Mesenteric fat pad (tissue), 1 donor: ENCODE measurements at places on chromosomes 5 and 9. TPM values are rescaled to one million over a fixed set of nuclear protein-coding genes. Genes with fewer than 3 reads are reported as not detected.

DNA sequence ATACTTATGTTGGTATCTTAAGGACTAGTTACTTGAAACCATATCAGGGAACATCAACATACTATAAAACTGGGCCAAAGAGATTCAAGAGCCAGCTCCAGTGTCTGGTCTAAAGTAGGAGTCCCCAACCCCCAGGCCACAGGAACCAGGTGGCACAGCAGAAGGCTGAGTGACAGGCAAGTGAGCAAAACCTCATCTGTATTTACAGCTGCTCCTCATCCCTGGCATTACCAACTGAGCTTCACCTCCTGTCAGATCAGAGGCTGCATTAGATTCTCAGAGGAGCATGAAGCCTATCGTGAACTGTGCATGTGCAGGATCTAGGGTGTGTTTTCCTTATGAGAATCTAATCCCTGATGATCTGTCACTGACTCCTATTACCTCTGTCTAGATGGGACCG lies 581.6 kb upstream of the CDH9 start:
- no peak for DNase-seq

DNA sequence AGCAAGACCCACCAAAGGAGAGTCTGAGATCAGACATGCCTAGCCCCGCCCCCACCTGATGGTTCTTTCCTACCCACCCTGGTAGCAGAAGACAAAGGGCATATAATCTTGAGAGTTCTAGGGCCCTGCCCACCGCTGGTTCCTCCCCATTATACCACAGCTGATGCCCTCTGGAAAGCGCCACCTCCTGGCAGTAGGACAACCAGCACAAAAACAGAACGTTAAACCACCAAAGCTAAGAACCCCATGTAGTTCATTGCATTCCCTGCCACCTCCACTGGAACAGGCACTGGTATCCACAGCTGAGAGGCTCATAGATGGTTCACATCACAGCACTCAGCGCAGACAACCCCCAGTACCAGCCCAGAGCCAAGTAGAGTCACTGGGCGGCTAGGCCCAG lies 81.2 kb upstream of the TRPC7 start:
- DNase-seq = no peak

The NTRK2 gene
- total RNA-seq = 14.4 TPM

- DNase-seq = no peak
These were observed 1.3 kb downstream of the ADRB2 start for GRCh38 chr5:148827723-148828122.

GRCh38 chr5:169286572-169287300 lies 14.2 kb downstream of the SLIT3 start:
- DNase-seq = no peak

GRCh38 chr5:155689406-155689805 lies 637.6 kb upstream of the SGCD start:
- DNase-seq = no peak

DNA sequence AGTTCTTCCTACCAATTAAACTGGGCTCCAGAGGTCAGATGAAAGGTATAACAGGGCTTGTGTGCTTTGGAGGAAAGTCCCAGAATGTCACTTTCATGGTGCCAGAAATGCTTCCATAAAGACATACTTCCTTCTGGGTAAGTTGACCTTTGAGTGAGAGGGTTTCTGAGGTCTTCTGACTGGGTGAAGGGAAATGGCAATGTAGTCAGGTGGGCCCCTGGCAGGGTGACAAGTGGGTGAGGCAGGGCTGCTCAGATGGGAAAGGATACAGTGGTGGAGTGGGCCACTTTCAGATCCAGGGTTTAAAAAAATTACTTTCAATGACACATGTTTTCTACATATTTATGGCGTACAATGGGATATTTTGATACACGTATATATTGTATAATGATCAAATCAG lies 136.5 kb upstream of the PITX1 start:
- no peak for DNase-seq

DNA sequence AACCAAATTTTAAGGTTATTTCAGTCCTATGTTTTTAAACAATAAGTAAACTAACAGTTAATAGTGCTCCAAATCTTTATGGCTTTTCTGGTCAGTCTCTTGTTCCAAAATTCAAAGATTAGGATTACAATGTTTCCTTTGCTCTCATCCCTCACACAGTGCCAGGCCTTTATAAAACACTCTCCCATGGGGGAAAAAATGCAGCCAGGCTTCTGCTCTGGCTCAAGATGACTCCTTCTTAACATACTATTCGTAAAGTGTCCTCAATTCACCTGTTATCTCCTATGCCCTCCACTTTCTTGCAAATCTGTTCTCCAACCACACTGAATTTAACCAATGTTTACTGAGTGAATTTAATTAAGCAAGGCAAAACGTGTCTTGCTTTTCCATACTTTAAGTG lies 1.4 kb downstream of the CEP120 start:
- DNase-seq = no peak

The LRRC70 gene
- total RNA-seq = 9.4 TPM

The IFNA21 gene
- not detected for total RNA-seq

The SLC35D2 gene
- 17.0 TPM for total RNA-seq

The SLC46A2 gene
- total RNA-seq = 0.35 TPM

The WDR31 gene
- 4.9 TPM for total RNA-seq

- no peak for DNase-seq
These were observed 7.7 kb downstream of the PAX5 start for GRCh38 chr9:37026113-37026930.

The ENHO gene
- total RNA-seq = not detected

The PRLR gene
- 2.4 TPM for total RNA-seq

DNA sequence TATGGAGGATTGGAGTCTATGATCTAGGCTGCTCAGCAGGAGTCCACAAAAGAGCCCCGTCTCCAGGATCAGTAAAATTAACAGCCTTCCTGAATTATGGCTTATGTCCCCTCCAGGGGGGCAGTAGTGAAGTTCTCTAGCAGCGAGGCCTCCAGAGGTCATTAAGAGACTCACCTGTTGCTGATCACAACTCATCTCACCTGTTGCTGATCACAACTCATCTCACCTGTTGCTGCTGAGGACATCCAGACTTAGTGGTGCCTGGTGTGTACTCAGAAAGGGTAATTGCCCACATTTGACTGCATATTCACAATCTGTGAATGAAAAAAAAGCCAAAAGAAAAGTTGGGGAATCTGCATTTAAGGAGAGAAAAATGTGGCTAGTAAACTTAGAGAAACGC lies 129.5 kb downstream of the SMARCA2 start:
- DNase-seq = no peak

- no peak for DNase-seq
These were observed 1.5 kb downstream of the CLIC3 start for GRCh38 chr9:136994888-136995230.

The WDR38 gene
- not detected for total RNA-seq

The MZB1 gene
- 0.61 TPM for total RNA-seq

DNA sequence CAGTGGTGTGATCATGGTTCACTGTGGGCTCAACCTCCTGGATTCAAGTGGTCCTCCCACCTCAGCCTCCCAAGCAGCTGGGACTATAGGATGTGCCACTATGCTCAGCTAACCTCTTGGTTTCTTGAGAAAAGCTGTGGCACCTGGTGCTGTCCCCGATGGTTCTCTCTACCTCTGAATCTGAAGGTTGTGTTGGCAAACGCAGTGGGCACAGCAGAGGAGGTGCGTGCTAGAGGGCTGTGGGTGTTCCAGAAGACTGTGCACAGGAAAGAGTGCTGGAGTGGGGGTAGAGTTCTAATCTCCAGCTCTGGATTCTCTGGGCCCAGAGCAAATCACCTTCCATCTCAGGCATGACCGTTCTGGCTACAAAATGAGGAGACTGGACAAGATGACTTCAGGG lies 12.5 kb downstream of the RGS3 start:
- no peak for DNase-seq

The NUDT12 gene
- total RNA-seq = 5.9 TPM

- no peak for DNase-seq
These were observed 188.8 kb downstream of the CCDC192 start for GRCh38 chr5:127891942-127892341.

DNA sequence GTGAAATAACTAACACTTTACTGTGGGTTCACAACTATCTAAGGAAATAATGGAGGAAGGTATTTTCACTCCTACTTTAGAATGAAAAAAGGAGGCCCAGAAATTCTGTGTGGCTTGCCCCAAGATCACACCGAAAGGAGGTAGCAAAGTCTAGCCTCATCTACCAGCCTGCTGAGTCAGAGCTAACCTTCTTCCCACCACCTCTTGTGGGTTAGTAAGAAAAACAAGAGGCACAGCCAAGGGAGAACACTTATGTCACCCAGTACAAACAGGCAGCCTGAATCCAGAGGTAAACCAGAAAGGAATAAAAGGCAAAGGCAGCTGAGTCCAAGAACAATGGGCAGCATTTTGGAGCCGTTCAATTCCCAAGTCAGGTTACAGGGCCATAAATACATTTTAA lies 91.9 kb upstream of the RASEF start:
- DNase-seq = no peak

GRCh38 chr5:107408564-107408963 lies 262.2 kb downstream of the EFNA5 start:
- DNase-seq = no peak

The MLANA gene
- total RNA-seq = not detected

The RANBP17 gene
- total RNA-seq = 5.2 TPM

The SH2D3C gene
- 28.1 TPM for total RNA-seq

- DNase-seq = no peak
These were observed 5.3 kb upstream of the TRIM41 start for GRCh38 chr5:181217803-181218062.

- no peak for DNase-seq
These were observed 121.0 kb downstream of the MEF2C start for GRCh38 chr5:88761939-88762338.

DNA sequence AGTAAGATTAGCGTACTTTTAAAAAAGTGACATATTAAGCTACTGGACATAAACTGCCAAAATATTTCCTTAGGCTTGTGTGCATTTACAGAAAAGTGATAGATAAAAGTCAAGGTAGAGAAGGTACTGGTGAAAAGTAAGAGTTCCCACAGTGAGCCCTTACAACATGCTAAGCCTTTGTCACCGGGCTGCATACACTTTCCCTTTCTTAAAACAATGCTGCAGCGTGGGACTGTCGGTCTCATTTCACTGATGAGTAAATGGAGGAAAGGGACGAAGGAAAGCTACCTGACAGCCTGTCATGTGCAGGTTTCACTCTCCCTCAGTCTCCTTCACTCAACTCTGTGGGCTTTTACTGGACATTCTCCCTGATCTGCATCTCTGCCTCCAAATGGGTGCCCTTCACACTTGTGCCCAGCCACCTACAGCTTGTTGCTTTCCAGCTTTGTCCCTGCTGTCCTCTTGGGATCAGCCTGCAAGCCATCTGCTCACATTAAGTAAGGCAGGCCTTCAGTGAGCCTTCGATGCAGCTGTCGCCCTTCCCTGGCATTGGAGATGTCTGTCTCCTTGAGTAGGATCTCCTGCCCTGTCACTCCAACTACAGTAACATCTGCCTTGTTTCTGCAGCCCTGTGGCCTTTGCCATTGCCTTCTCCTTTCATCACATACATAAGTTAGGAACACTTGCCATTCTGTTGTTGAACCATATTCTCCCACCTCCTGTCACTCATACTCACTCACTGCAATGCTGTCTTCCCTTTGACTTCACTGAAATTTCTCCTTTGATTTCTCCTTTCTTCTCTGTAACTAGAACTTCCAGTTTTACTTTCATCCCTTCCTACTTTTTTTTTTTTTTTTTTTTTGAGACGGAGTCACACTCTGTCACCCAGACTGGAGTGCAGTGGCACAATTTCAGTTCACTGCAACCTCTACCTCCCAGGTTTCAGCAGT lies 9.3 kb upstream of the ROPN1L start:
- DNase-seq = no peak

- no peak for DNase-seq
These were observed 59.0 kb upstream of the BARX1 start for GRCh38 chr9:94014066-94014654.

The SARDH gene
- 0.87 TPM for total RNA-seq

DNA sequence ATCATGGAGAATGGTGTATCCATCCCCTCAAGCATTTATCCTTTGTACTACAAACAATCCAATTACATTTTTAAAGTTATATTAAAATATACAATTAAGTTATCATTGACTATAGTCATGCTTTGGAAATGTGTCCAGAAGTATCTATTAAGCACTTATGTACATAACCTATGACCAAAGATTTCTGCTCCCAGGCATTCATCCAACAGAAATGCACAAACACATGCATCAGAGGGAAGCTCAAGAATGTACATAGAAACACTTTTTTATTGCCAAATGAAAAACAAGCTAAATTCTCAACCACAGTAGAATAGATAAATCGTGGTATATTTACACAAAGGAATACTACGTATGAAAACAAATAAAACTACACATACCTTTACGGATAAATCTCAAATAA lies 700.5 kb upstream of the ZNF608 start:
- no peak for DNase-seq

DNA sequence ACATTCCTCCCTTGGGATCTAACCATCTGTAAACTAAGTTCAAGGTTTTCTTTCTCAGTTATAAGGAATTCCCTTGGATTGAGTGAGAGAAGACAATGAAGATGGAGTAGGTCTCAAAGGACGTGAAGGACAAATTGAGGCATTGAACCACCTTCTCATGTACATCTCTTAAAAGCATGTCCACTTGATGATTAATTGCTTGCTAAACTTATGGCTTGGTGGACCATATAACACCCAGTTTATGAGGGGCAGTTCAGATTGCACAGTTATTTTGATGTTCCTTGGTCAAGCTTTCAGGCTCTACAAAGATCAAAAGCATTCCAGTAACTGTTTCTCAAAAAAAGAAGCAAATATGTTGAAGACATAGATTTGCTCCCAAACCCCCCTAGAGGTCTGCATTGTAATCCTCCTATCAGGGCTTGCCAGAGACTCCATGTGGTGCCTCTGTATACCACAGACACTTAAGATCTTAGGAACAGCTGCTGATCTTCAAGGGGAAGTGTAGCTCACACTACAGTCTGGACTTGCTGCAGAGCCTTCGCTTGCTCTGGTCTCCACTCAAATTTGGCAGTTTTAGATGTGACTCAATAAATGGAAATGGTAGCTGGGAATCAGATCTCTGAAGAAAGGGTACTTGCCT lies 56.9 kb upstream of the ALDH1A1 start:
- no peak for DNase-seq

DNA sequence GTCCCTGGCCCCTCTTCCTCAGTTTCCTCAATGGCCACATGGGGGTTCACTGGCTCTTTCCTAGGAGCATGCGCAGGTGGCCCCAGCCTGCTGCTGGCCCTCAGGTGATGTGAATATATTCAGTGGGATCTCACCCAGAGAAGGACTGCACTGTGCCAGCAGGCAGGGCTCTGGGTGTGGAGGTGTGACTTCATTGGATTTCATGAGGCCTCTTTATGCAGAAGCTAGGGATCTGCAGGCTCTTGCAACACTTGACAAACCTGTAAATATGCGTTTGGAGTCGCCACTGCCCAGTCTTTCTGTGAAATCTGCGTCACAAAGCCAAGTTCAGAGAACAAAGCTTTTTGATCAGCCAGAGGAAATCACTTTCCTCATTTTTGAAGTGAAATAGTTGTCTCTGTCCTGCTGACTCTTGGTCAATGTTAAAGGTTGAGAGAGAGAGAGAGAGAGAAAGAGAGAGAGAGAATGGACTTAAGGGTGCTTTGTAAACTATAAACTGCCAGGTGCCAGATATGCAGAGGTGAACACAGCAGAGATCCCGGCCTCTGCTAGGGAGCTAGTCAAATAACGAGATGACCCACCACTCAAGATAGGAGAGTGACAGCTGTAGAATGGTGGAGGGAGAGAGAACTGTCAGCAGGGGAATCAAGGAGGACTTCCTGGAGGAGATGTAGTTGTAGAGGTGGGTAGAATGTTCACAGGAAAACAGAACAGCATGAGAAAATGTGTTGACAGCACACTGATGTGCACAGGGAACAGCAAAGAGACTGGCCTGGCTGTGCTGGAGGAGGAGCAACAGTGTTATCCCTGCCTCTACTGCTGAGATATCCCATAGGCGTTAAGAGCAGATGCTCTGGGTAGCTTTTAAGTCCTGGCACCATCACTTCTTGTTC lies 167.0 kb upstream of the ZNF618 start:
- DNase-seq = peak; percentile 64

The LCN15 gene
- total RNA-seq = 0.32 TPM

- DNase-seq = no peak
These were observed 433.4 kb upstream of the TNC start for GRCh38 chr9:115551396-115551795.
